HTR-8/SVneo (cell line): ENCODE measurements at places on chromosomes 1 and 21.

DNA sequence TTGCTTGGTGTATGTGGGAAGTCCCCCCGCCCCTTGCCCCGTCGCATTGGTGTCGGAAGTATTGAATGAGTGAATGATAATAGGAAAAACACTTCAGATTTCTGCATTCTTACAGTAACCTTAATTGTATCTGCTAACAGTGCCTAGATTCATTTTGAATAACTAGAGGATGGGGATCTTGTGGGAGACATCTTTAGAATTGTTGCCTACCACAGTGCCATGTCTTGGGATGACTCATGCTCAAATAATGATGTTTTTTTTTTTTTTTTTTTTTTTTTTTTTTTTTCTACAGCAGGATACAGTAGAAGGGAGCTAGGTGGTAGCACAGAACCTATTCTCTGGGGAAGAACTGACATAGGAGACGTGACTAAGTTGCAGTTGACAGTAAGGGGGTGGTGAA lies 237.9 kb downstream of the USP25 start:
- DNase-seq: peak; percentile 34

GRCh38 chr1:30610917-30611316 lies 112.5 kb downstream of the MATN1 start:
- no peak for DNase-seq

- no peak for DNase-seq
These were observed 27.0 kb downstream of the PAX7 start for GRCh38 chr1:18657506-18658201.

GRCh38 chr1:50542362-50542761 lies 119.1 kb upstream of the DMRTA2 start:
- no peak for DNase-seq

DNA sequence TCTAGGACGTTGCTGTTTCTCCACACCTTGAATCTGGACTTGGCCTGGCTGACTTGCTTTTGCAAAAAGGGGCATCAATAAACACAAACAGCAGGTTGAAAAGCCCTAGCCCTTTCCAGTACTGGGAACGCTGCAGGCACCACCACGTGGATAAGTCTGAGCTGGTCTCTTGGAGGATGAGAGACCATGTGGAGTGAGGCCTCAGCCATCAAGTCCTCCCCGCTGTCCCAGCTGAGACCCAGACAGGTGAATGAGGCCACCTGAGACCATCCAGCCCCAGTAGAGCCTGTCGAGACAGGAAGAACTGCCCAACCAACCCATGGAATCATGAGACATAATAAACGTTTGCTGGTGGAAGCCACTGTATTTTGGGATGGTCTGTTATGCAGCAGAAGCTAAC lies 688.7 kb downstream of the PTPRU start:
- DNase-seq: no peak

DNA sequence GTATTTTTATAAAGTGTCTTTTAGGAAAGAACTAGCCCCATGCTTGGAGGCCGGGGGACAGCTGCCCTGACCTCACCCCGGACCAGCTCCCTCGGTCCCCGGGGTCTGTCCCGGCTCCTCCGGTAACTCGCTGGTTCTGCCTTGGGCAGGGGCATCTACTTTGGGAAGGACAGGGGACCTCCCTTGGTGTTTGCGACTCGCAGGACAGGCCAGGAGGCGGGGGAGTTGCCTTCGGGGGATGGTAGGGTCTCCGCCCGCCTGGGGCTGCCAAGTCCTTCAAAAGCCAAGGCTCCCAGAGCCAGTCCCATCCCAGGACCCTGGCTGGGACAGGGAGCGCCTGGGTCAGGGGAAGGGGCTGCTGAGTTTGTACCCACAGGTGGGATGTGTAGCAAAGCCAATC lies 157.9 kb downstream of the PEX14 start:
- DNase-seq: no peak

DNA sequence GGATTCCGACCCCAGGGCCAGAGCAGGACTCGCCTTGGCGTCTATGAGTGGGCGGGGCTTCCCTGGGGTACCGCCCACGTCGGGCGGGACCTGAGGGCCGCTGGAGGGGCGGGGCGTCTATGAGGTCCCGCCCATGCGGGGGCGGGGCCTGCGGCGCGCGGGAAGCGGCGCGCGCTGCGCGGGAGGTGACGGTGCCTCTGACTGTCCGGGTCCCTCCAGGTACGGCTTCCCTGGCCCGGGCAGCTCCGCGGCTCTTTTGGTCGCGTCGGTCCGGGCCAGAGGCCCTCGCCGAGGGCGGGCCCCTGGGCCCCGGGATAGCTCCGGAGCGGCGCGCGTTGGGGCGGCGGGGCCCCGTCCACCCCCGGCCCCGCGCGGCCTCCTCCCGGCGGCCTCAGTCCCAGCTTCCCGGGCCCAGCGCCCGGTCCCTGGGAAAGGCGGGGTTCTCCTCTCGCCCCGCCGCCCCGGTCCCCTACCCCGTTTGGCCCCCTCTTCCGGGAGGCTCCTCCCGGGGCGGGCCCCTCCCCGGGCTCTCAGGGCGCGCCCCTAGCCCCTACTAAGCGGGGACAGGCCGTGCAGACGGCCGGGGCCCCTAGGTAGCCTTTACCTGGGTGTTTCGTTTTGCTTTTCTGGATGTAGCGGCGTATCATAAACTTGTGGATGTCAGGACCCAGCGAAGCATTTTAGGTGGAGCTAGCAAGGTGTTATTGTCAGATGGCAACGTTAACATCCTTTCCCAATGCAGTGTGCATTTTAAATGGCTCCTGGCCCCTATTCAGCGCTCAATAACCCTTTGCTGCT lies at the start of gene CHAF1B:
Gene CHAF1B (plus strand): TSS at position 160 of the 798 bp plus-strand sequence. CDS start 745 bp downstream, outside the sequence.
- peak; percentile 81 for DNase-seq

DNA sequence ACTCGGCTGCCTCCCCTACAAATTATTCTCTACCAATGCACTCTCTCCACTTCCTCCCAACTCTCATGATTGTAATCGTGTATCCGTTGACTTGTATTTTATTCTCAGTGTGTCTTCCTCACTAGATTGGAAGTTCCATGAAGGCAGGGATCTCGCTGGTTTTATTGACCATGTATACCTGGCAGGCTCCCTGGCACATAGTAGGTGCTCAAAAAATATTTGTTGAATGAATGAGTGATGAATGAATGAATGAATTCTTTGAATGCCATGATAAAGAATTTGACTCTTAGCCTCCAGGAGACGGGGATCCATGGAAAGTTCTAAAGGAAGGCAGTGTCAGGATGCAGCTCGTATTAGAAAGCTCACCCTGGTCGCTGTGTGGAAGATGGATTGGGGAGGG lies 28.8 kb upstream of the WASF2 start:
- DNase-seq: no peak

GRCh38 chr1:57887964-57888491 lies 464.2 kb upstream of the DAB1 start:
- DNase-seq: no peak

DNA sequence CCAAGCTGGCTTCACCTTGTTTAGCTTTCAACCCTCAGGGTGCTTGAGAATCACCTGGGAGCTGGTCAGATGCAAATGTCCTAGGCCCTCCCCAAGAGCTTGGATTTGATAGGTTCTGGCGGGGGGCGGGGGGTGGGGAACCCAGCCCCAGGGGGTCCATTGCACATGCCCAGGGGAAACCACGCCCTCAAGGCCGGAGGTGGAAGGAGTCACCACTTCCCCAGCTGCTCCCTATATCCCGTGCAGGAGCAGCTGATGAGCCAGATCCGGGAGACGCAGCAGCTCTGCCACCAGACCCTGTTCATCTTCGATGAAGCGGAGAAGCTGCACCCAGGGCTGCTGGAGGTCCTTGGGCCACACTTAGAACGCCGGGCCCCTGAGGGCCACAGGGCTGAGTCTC lies 5.8 kb downstream of the TOR3A start:
- DNase-seq: no peak

DNA sequence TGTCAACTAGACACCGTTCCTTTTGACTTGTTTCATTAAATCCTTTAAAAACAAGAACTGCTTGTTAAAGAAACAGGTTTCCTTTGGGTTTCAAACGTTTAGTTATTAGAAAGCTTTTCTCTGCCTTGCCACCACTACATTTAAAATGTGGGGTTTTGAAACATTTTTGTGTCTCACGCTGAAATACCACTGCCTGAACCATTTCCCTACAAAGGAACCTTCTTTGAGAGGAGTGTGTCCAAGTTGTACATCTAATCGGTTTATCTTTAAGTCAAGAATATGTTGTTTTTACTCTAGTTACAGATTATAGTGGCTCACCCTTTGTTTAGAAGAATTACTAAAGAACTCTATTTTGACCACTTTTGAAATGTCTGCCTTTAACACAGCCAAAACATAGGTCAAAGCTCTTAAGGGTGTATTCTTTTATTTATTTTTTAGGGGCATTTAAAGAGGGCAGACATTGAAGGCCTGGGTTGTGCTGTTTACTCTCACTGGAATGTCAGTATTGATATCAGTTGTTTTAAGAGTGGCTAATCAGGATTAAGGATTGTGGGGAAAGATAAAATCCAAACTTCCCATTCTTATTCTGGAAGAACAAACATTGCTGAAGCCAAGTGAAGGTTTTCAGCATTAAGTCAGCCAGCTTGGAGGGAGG lies 143.4 kb downstream of the GALNT2 start:
- DNase-seq: no peak

GRCh38 chr21:42677339-42678321 lies 24.2 kb downstream of the PDE9A start:
- DNase-seq: peak; percentile 56

DNA sequence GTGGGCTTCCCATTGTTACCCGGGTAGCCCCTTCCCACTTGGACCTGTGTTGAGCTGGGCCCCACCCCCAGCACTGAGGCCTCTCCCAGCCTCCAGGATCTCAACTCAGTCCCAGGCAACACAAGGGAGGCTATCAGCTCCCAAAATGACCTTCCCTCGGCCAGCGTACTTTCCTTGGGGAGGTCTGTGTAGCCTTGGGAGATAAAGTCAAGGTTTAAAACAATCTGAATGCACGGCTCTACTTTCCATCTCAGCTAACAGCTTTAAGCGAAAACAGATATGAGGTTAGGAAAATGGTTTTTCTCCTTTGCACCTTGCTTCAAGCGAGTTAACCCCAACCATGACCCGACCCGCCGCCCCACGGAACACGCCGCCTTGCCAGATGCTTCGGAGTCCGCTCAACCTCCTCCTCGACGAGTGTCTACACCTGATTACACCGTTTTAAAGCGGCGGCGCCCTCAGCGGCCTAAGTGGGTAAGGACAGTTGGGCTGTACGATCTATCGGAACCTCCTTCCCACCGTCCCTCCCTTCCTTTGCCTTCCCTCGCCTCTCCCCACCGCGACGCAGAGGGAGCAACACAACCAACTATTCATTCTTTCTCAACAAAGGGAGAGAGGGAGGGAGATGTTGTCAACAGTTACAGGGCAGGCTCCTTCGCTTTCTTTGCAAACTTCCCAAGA lies 1.1 kb downstream of the BCAR3 start:
- DNase-seq: peak; percentile 73

DNA sequence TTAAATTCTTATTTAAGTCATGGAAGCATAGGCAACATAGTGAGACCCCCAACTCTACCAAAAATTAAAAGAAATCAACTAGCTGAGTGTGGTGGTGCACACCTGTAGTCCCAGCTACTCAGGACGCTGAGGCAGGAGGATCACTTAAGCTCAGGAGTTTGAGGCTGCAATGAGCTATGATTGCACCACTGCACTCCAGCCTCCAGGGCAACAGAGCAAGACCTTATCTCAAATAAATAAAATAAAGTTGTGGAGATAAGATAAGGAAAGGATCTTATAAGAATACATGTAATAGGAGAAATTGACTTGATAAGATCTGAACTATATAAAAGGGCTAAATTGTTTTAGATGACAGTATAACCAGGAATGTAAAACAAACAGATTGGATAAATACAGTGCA lies 2.3 kb upstream of the BATF3 start:
- DNase-seq: no peak

GRCh38 chr1:162235241-162235800 lies 141.3 kb downstream of the SPATA46 start:
- DNase-seq: no peak
